ENCODE measurements at places on chromosomes 11 and 22.

GRCh38 chr22:26767351-26768155, 110.2 kb downstream of the MIAT start:
- peak; percentile 82 for DNase-seq

GRCh38 chr11:73907191-73907590, 30.4 kb downstream of the PAAF1 start:
- DNase-seq: no peak

DNA sequence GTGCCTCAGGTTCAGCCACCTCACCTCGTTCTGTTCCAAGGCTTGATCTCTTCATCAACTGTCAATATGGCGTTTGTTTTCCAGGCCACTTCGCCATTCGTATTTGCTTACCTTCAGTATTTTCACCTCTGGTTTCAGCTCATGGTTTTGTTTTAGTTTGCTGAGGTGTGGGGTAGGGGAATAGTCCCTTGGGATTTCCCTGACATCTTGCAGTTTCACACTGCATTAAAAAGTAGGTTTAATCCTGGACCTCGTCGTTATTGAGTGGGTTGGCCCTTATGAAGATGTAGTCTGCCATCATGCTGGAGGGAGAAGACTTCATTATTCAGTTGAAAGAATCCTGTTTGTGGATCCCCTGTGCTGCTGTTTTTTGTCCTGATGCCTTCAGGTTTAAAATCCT, 46.0 kb downstream of the C11orf91 start:
- DNase-seq: no peak

- peak; percentile 85 for DNase-seq
Measured at GRCh38 chr22:17368554-17369438, 464 bp upstream of the CECR2 start.

- DNase-seq: peak; percentile 37
Measured at GRCh38 chr22:50190182-50190940, 4.6 kb downstream of the TRABD start.

DNA sequence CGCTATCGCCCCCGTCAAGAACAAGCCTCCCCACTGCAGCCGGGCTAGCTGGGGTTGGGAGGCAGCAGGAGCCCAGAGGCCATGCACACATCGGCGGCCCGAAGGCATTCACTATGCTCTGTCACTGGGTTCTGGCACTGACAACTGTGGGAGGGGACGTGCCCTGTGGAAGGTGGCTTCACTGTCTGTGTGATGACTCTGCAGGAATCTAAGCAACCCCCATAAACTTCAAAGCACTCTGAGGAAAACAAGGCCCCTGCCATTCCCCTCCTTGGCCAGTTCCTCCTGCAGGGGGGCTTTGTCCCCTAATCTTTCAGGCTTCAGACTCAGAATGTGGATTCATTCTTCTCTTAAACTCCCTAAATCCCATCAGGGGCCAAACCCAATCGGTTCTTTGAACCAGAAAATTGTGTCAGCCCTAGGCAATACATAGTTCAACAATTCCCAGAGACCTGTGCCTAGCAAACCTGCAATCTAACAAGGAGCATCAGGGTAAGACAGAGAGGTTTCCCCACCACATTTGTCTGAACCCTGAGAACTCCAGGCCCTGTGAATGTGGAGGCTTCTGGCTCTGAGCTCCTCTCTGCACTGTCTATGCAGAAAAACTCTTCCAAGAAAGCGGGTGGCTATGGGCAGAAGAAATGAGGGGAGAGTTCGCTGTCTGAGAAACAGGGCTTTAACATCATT, 1477.2 kb downstream of the TBC1D22A start:
- DNase-seq: peak; percentile 23

DNA sequence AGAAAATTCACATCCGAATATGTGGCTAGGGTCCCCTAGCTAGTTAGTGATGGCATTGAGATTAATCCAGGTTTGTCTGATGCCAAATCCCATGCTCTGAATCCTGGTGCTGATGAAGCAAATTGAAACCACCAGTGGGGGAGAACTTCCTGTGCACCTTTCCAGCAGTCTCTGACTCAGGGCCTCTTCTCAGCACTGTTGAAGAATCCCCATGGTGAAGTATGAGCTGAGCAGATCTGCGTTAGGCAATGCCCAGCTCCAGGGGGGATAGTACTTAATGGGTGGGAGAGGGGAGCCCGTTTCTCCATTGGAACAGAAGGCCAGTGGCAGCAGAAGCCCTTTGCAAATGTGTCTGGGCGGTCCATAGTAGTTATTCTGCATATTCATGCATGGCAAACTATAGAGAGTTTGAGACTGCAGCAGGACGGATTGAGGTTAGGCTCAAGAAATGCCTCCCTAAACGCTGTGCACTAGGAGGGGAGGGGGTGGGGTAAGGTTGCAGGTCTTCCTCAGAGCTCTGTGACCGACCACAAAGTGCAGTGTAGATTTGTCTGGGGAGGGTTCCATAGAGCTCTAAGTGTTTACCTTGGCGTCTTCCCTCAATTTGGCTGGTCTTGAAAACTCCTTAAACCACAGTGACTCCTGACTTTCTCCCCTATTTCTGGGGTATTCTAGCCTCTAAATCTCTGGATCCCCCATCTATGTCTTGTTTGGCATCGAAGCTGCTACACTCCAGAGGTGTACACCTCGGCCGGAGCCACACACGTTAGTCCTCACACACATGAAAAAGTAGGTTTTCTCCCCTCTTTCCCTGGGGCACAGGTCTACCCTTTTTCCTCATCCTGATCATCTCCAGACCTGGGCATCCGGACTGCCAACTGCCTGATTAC, 4.8 kb downstream of the POU2F3 start:
- DNase-seq: no peak

GRCh38 chr11:110573411-110573810, 138.8 kb downstream of the ARHGAP20 start:
- DNase-seq: no peak

DNA sequence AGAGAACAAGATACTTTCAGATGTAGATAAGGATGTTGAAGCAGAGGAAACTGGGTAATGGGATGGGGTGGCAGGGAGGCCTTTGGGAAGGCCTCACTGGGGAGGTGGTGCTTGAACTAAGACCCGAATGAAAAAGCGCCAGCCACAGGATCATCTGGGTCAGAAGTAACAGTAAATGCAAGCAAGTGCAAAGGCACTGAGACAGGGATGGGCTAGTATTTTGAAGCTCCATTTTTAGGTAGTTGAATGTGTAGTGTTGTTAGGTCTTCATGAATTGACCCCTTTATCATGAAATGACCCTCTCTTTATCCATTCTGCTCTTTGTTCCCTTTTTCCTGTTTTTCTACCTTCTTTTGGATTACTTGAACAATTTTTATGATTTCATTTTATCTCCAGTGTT, 6.2 kb upstream of the PACS1 start:
- no peak for DNase-seq

DNA sequence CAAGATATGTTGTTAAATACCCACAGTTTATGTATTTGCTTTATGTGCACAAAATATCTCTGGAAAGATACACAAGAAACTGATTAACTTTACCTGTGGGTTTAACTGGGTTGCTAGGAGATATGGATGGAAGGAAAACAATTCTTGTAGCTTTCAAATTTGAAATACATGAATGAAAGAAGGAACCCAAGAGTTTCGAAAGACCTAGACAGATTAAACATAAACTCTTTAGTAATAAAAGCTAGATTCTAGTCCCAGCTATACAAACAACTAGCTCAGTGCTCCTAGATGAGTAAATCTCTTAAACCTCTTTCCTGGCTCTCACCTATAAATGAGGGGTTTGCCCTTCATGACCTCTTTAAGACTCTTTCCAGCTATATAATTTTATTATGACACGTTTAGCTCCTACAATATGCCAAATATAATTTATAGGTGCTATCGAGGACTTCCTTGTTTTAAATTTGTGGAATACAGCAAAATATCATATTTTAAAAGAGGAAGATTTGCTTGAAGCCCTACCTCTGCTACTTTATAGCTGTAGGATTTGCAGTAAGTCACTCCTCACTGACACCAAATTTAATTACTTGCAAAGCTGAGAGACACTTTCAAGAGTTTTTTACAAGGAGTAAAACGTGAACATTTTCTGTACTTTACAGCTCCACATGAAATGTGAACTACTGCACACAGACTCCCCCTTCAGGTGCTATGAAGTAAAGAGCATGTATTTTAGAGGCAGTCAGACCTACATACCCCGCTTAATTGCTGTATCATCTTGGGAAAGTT, 50.7 kb downstream of the RRAS2 start:
- peak; percentile 48 for DNase-seq

DNA sequence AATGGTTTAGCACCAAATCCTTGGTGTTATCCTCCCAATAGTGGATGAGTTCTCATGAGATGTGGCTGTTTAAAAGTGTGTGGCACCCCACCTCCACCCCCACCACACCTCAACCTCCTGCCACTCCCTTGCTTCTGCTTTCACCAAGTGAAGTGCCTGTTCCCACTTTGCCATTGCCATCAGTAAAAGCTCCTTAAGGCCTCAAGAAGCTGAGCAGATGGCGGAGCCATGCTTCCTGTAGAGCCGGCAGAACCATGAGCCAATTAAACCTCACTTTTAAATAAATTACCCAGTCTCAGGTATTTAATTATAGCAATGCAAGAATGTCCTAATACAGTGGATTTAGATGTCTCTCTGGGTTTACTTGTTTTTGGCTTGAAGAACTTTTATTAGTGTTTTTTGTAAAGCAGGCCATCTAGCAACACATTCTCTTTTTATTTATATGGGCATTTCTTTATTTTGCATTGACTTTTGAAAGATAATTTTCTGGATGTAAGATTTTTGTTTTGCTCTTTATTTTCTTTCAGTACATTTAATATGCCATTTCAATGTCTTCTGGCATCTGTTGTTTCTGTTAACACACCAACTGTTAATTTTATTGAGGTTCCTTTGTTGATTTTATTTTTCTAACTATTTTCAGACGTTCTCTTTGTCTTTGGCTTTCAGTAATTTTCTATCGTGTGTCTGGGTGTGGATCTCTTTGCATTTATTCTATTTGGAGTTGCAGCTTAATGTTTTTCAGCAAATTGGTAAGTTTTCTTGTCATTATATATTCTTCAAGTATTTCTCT, 724.5 kb upstream of the CNTN5 start:
- peak; percentile 50 for DNase-seq

DNA sequence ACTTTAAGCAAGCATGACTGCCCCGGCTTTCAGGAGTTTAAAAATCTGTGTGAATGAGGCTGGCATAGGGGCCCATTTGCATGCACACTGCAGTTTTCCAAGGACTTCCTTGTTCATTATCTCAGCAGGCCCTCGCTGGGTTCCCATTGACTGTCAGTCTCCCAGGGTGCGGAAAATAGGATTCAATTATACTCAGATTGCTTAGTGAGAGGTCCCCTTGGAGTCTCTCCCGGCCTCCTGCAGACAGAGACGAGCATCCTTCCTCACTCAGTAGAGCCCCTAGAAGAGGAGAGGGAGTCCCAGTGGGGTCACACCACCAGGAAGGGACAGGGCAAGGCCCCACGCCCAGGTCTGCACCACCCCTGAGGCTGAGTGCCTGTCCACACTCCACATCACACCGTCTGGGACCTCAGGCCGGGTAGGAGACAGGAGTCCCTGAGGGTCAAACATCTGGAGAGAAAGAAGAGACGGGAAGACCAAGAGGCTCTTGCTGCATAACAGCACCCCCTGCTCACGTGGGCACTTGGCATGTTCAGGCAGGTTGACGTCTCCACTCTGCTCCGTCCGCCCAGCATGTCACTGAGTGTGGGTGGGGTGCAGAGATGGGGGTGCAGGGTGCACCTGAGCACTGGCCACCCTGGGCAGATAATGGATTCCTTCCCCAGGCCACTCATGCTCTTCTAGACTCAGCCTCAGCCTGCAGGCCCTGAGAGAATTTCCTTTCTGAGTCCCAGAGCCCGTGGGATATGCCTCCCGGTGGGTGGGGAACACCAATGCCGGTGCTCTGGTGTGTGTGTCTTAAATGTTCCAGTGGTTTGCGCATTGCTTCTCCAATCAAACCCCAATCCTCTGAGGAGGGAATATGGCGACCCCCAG, 58.8 kb downstream of the MCM5 start:
- DNase-seq: peak; percentile 81

DNA sequence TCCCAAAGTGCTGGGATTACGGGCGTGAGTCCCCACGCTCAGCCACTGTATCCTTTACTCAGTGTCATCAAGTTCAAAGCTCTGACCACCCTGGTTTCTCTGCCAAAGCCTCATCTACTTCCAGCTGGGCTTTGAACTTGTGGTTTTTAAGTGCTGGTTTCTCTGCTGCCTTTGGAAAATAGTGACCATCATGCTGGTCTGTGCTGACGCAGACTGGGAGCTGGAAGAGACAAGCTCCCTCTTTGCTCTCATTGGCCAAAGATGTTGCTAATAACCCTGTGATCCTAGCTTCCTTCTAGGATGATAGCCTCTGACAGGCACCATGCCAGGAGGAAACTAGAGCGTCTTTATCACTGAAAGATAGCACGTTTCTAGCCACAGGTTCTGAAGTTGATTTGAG, 62.4 kb downstream of the ALX4 start:
- DNase-seq: no peak

GRCh38 chr11:72577271-72577721, 96.9 kb downstream of the PDE2A start:
- no peak for DNase-seq

- DNase-seq: no peak
Measured at GRCh38 chr11:111571829-111572501, 30.3 kb upstream of the SIK2 start.

GRCh38 chr11:10728154-10728553, 22.9 kb upstream of the CTR9 start:
- DNase-seq: no peak

DNA sequence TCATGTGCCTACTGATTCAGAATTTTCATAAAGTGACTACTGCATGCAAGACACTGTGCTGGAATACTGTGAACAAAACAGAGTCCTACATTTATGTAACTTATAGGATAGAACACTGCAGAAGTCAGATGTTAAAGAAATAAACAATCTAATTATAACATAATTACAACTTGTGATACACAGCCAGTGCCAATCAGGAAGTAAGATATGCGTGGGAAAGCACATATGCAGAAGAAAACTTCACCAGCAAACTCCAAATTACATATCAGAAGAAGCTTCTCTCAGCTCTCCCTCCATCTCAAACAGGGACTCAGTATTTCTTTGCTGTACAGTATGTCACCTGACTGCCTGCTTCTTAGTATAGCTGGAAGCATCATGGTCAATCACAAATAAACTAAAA, 37.4 kb downstream of the PAK1 start:
- no peak for DNase-seq

- no peak for DNase-seq
Measured at GRCh38 chr11:34262531-34263081, 95.2 kb downstream of the ABTB2 start.

- DNase-seq: peak; percentile 26
Measured at GRCh38 chr22:50733521-50734342, 4.3 kb upstream of the ACR start.

GRCh38 chr11:59176330-59176729, 4.4 kb downstream of the DTX4 start:
- DNase-seq: no peak

GRCh38 chr11:93407777-93408401, 77.3 kb downstream of the DEUP1 start:
- DNase-seq: no peak

DNA sequence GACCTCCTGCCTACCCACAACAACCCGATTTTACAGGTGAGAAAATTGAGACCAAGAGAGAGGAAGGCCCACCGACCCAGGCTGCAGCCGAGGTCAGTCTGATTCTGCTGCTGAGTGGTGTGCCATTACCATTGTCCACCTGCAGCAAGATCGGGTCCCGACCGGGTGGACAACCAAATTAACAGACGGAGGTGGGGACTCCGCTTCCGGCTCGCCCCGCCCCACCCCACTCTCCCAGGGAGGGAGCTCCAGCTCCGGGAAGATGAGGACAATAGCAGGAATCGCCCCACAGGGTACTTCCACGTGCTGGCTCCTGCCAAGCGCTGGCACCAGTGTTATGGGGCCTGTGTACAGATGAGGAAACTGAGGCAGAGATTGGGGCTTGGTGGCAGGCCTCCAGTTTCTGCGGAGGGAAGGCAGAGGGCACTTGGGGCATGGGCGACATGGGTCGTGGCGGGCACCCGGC, 425 bp upstream of the KDELR3 start:
- DNase-seq: no peak

All from brain (organoid and tissue), 16 donors.